Right atrium auricular region (tissue), 2 donors: ENCODE measurements at places on chromosomes 4 and X. TPM values are rescaled to one million over a fixed set of nuclear protein-coding genes. Genes with fewer than 3 reads are reported as not detected.

DNA sequence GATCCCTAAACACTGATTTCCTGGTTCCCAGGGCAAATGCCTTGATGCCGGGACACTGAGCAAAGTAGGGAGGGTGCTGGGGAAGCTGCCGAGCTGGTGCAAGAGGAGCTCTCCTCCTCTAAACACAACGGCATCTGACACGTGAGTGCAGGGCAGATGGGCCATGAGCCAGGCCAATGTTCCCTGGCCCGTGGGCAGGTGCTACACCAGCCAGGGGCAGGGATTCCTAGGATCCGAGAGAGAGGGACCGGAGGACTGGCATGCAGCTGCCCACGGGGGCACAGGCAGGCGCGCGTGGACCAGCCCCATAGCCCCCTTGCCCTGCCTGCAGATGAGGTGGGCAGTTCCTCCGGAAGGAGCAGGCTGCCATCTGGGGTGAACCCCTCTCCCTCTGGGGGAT is 66.8 kb upstream of the AFAP1 start:
- no peak for DNase-seq

PLP2 gene
- 64.8 TPM for total RNA-seq

SYNPO2 gene
- 152 TPM for total RNA-seq

REELD1 gene
- total RNA-seq = 0.71 TPM
